Suppressor macrophage treated with lipopolysaccharide for 4 hours (primary cell): ENCODE measurements at places on chromosomes 13 and 19.

DNA sequence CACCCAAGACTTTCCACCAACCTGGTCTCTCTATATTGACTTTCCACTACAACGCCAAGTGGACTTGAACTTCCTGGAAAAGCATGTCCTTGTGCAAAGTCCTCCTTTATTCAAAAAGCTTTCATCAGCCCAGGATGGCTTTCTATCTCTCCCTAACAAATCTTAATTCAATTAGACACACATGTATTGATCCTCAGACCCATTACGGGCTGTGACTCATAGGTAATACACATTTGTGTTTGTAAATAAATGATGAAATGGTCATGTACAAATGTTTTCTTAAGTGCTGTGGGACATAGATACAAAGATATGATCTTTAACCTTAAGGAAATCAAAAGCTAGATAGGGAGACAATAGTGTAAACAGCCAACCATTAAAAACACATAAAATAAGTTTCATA, 1189.7 kb downstream of the EFNB2 start:
- no peak for DNase-seq

- no peak for DNase-seq
Observed at GRCh38 chr13:20363603-20364002, 131.5 kb upstream of the GJB6 start.

- DNase-seq, result peak; percentile 15
Observed at GRCh38 chr13:48977286-48977625, 1.5 kb downstream of the FNDC3A start.

DNA sequence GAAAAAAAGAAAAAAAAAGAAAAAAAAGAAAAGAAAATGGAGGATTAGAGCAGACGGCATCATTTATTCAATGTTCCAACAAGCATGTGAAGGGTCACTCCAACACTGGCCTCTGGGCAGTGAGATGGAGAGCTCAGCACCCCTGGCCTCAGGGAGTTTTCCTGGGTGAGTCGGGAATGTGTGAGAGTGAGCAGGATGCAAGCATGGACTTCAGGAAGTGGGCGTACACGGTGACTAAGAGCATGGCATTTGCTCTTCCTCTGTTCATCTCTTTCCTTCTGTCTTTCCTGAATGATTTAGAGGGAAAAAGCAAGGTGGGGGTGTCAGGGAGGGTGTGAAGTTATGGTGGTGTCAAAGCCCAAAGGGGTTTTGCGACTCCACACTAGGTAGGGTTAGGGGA, 682 bp upstream of the CABP5 start:
- no peak for DNase-seq

- DNase-seq, result no peak
Observed at GRCh38 chr19:35024095-35024494, 6.2 kb upstream of the SCN1B start.

GRCh38 chr13:93254775-93255174, 28.2 kb downstream of the GPC6 start:
- no peak for DNase-seq

GRCh38 chr19:46992699-46993535, 26.7 kb upstream of the NPAS1 start:
- no peak for DNase-seq

DNA sequence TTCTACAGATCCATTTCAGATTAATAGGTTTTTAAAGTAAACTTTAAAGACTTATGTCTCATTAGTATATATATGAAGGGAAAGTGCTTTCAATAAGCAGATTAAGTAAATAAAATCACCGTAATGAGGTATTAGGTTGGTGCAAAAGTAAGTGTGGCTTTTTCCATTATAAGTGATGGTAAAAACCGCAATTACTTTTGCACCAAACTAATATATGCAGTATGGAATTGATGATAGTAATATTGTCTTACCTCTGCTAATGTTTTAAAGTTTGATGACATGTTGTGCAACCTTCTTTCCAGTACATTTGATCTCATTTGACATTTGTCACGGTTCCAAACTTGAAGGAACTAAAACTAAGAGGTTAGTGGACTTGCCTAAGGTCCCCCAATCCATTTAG, 1819.3 kb downstream of the PCDH9 start:
- no peak for DNase-seq

- DNase-seq, result no peak
Observed at GRCh38 chr13:105996391-105997025, 539.0 kb downstream of the EFNB2 start.

DNA sequence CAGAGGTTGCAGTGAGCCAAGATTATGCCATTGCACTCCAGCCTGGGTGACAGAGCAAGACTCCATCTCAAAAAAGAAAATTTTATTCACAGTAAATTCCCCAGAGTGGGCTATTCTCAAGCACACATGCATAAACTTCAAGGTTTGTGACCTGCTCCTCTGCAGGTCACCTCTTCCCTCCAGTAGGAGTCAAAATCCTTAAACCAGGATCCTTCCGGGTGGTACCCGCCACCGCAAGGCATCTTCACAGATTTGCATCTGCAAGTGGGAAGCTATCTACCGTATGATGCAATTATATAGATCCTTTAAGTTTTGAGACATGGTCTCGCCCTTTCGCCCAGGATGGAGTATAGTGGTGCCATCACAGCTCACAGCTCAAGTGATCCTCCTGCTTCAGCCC, 3.0 kb upstream of the ECH1 start:
- DNase-seq, result no peak

GRCh38 chr19:30092721-30093569, 150.9 kb downstream of the URI1 start:
- DNase-seq, result no peak

GRCh38 chr13:84132491-84132890, 250.2 kb upstream of the SLITRK1 start:
- DNase-seq, result no peak

- DNase-seq, result no peak
Observed at GRCh38 chr13:51981355-51981754, 29.9 kb downstream of the ATP7B start.

- DNase-seq, result no peak
Observed at GRCh38 chr13:113656003-113656588, 1.9 kb downstream of the ATP4B start.

DNA sequence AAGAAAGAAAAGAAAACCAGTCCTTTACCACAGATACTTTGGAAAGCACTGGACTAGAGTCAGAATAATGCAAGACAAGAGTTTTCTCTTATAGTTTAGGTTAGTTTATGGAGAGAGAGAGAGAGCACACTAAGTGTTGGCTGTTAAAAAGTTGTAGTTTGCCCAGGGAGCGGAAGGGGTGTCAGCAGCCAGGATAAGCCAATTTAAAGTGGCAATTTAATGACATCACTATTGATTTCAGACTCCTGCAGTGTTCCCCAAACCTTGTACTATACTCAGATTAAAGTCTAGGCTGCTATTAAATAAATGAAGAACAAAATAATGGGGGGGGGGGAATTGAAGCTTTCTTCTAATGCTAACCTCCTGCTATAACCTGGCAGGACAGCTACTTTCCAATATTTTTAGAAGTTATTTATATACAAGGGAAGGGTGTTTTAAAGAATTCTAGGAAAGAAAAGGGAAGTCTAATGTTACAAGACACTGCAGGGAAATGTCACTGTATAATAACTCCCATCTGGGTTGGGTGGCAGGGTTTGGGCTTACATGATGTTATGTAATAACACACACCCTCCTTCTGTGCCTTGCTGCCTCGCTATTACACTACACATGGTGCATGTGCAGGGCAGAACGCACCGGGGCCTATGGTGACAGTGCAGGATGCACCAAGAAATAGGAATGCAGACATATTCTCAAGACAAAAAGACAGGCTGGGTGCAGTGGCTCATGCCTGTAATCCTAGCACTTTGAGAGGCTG, 19.9 kb downstream of the TPT1 start:
- DNase-seq, result peak; percentile 72

GRCh38 chr19:32219881-32220472, 125.4 kb upstream of the ZNF507 start:
- no peak for DNase-seq

DNA sequence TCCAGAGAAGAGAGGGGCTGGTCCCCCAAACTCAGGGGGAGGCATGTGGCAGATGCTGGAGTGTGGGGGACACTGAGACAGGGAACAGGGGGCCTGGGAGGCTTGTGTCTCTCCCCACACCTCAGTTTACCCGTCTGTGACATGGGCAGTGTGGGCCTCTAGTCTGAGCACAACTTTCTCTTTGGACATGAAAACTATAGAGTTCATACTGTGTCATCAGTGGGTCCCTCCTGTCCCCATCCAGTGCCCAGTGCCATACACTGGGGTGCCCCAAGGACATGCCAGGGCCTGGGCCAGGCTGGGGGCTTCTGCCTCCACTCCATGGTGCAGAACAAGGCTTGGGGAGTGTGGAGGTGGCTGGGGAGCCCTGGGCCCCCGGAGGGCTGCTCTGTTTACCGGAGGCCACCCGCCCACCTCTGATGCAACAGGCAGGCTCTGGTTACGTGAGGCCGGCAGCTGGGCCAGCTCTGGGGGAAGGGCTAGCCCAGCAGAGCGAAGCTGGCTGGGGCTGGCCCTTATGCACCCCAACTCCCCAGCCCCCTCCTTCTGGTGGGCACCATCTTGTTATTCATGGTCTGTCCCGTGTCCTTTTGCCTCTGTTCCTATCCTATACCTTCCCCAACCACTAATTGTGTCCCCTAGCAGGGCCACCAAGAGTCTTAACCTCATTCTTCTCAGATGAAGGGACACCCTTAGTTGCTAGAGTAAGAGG, 1.9 kb upstream of the MEF2B start:
- DNase-seq, result no peak

- DNase-seq, result peak; percentile 49
Observed at GRCh38 chr13:20492641-20493040, 33.0 kb downstream of the CRYL1 start.

DNA sequence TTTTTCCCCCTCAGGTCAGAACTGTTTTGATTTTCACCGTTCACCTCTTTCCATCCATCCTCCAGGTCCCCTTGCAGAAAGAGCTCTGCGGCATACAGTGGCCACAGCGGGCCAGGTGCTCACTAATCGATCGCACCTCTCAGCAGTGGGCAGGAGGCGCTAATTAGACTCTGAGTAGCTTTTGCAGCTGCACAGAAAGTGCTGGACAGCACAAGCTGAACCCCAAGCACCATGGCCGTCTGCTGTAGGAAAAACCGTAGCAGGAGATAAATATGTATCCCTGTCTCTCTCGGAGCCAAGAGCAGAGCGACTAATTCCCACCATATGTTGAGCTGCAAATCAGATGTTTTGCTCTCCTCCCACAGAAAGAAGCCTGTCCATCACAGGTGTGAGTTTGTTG, 54.4 kb downstream of the PEX11G start:
- no peak for DNase-seq

DNA sequence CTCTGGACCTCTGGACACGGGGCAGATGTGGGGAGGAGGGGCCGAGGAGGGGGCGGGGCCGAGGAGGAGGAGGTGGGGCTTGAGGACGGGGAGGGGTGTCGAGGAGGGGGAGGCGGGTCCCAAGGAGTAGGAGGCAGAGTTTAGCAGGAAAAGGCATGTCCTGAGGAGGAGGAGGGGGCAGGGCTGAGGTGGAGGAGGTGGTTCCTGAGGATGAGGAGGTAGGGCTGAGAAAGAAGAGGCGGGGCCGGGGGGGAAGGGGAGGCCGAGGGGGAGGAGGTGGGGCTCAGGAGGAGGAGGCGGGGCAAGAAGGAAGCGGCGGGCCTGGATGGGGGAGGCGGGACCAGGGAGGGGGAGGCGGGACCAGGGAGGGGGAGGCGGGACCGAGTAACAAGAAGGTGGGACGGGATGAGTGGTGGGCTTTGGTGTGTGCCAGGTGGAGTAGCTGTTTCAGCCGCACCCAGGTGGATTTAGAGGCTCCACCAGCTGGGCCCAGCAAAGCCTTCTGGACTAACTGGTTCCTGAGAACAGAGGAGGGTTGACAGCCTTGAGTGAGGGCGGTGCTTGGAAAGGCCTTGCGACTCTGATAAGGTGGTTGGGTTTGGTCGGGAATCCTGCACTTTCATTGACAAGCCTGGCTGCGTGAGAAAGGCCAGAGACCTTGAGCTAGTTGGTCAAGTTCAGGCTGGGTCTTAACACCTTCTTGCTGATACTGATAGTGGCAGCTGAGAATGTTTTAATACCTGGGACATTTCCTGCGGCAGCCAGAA, 7.7 kb downstream of the TECR start:
- no peak for DNase-seq

DNA sequence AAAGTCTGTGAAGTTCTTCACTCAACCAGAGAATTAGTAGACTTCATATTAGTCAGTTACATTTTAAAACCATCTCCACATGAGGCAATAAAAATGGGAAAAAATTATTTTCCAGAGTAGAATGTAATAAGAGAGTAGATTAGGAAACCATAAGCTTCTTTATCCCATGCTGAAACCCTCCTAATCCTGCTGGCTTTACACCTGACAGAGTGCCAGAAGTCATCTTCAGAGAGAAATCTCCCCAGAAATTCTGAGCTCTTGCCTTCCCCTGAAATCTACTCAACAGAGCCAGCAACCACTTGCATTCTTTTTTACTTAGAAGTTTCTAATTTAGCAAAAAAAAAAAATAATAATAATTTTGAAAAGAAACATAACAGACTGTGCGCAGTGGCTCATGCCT, 279.9 kb downstream of the NHLRC3 start:
- no peak for DNase-seq

DNA sequence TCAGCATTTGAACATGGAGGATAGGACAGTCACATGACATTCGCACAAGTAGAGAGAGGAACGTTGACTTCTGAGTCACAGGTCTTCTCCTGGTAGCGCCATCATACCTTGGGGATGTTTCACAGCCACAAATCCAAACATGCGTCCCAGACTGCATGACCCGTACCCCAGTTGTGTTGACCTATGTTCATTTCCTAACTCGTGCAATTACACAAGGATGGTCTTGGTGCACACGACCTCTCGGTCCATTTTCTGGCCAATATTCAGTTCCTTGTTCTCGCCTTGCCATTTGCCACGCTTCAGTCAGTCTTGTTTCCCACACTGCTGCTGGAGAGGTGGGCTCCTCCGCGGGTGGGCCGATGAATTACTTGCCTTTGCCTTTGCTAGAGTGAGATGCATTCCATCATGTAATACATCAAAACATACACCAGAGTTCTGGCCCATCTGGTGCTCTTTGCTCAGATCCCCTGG, 87.3 kb downstream of the COL4A2 start:
- DNase-seq, result no peak

DNA sequence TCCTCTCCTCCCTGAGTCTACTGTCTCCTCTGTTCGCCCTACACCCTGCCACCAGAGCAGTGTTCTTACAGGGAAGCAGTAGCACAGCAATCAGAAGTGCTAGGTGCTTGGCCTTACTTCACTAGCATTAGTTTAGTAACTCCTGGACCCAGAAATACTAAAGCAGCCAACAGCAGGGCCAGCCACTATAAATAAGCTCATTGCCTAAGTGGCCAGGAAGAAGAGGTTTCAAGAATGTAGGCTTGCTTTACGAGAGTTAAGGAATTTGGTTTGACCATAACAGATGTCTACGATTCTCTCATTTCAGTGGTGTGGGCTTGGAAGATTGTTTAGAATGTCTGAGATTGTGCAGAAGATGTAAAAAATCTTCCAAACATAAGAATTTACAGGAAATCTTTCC, 103.3 kb downstream of the ZAR1L start:
- DNase-seq, result no peak

- no peak for DNase-seq
Observed at GRCh38 chr19:3697671-3698385, 2.4 kb downstream of the PIP5K1C start.

DNA sequence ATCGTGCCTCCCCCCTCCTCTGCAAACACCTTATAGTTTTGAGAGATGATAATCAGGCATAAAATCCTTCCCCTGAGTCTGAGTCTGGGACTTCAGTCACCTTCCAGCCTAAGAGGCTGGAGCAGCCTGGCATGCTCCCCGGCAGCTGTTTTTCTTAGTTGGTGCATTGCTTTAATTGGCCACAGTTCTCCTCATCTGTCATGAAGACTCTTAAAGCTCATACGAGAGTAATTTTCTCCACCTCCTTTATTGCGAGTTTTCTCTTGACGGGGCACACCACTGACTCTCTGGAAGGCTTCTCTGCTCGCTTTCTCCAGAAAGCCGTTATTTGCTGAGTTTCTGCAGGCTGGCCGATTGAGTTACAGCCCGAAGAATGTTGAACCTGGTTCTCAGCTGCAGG, 310.5 kb downstream of the ATP8A2 start:
- no peak for DNase-seq
